Hippocampal formation (tissue), 2 donors: ENCODE measurements at places on chromosomes 12 and 14.

DNA sequence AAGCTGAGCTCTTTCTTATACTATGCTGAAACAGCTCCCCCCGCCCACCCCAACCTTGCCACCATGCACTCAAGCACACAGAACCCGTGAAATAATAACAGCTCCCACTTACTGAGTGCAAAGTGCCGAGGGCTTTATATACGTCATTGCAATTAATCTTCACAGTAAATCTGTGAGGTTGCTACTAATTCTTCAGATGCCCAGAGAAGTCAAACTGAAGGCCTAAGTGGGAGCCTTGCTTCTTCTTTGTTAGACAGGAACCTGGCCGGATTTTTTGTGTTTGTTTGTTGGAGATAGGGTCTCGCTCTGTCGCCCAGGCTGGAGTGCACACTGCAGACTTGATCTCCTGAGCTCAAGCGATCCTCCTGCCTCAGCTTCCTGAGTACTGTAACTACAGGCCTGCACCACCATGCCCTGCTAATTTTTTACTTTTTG, 34.0 kb downstream of the VCPKMT start:
- no peak for DNase-seq

DNA sequence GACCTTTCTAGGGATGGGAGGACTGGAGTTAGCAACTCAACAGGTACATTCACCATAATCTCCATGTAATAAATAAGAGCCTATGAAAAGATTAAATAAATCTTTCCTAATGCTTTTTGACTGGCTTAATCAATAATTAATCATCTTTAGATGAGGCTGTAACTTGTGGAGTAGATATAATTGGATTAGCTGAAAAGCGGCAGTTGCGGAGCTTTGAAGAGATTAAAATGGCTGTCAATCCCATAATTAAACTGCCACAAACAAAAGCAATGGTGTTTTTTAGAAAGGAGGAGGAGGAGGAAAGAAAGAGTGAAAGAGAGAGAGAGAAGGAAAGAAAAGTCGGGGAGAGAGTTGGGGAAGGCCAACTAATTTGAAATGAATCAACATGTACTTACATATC, 70.7 kb upstream of the TMEM263 start:
- no peak for DNase-seq

GRCh38 chr12:48982397-48983080, 4.4 kb downstream of the WNT1 start:
- no peak for DNase-seq

DNA sequence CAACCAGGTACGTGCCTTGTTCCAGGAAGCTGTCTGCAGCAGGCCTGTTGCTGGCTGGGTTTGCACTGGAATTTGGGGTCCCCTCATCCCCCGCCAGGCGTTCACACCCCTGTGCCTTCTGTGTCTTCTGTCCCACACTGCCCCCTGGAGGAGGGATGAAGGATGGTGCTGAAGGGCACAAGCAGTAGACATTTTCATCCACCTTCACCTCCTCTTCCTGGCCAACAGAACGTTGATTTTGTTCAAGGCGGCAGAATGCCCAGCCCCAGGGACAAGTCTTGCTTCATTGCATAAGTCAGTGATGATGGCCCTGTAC, 122.1 kb downstream of the CALM1 start:
- DNase-seq = no peak

- no peak for DNase-seq
Measured at GRCh38 chr12:26034371-26035142, 76.1 kb downstream of the RASSF8 start.
